ENCODE measurements at places on chromosomes 12 and 14.

DNA sequence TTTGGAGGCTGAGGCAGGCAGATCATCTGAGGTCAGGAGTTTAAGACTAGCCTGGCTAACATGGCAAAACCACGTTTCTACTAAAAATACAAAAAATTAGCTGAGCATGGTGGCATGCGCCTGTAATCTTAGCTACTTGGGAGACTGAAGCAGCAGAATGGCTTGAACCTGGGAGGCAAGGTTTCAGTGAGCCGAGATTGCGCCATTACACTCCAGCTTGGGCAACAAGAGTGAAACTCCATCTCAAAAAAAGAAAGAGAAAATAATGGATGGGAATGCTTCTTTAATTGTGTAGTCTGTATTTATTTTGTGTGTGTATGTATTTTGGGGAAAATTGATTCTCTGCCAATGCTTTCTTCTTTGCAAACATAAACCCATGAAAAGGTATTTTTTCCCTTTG lies 32.5 kb downstream of the SRGAP1 start:
- DNase-seq, result no peak

- DNase-seq, result peak; percentile 30
Measured at GRCh38 chr12:131454418-131455217, 256.3 kb upstream of the SFSWAP start.

DNA sequence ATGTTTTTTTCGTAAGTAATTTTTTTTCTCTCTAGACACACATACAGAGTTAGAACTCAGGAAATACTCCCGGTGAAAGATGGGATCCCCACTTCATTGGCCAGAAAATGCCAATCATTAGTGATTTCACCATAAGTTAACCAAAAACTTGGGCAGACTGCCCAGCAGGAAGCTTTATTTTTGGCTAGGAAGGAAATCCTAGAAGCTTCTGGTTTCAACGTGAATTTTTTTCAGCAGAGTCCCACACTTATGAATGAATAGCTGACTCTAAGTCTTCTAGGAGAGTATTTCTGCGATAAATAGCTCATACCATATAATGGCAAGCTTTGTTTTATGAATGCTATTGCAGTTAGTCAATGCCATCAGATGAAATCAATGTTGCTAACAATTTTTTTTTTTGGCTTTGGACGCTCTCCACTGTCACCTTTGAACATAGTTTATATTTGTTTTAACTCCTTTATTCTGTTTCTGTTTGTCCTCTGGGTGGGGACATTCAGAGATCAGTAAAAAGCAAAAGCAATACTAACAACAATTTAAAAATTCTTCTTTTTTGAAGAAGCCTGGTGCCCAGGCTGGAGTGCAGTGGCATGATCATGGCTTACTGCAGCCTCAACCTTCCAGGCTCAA lies 9.5 kb downstream of the PPP1CC start:
- DNase-seq, result no peak

DNA sequence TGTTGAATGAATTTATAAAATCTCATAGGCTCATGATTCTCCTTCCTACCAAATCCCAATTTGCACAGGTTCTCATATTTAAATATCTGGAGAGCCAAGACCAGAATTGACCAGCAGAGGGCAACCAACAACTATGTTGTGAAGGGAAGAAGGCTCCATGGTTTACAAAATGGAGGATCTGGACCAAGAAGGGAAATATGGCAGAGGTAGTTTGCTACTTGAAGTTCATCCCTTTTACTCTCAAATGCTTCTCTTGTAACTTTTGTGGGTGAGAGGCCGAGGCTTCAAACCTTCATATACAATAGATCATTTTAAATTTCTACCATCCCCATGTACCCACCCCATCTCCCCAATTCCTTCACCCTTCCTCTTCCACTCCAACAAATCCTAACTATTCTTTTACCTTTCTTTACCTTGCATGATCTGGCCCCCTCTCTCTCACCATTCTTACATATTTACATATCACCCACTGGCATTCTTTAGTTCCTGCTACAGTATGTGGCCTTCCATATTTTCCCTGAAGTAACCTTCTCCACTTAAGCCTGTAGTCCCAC lies 3.8 kb upstream of the SMARCC2 start:
- peak; percentile 84 for DNase-seq

GRCh38 chr12:10126413-10126812 lies 3.6 kb downstream of the CLEC7A start:
- no peak for DNase-seq

- DNase-seq, result peak; percentile 3
Measured at GRCh38 chr12:112309797-112310196, 72.4 kb downstream of the HECTD4 start.

GRCh38 chr14:89255852-89256251 lies 161.2 kb downstream of the FOXN3 start:
- DNase-seq, result no peak

GRCh38 chr12:68803948-68804656 lies 3.9 kb upstream of the MDM2 start:
- DNase-seq, result no peak

DNA sequence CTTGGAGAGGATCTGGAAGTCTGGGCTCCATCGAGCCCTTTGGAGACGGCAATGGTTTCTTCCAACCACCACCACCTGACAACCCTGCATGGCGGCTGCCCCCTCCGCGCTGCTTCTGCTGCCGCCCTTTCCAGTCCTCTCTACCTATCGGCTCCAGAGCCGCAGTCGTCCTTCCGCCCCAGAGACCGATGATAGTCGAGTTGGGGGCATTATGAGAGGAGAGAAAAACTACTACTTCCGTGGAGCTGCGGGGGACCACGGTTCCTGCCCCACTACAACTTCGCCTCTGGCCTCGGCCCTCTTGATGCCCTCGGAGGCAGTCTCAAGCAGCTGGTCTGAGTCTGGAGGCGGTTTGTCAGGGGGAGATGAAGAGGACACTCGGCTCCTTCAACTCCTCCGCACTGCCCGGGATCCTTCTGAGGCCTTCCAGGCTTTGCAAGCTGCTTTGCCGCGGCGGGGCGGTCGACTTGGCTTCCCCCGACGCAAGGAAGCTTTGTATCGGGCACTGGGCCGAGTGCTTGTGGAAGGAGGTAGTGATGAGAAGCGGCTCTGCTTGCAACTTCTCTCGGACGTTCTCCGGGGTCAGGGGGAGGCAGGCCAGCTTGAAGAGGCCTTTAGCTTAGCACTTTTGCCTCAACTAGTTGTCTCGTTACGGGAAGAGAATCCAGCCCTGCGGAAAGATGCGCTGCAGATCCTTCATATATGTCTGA lies 499 bp downstream of the TOGARAM1 start:
- DNase-seq, result peak; percentile 65

GRCh38 chr12:65755596-65755978 lies 68.7 kb upstream of the HMGA2 start:
- DNase-seq, result no peak

DNA sequence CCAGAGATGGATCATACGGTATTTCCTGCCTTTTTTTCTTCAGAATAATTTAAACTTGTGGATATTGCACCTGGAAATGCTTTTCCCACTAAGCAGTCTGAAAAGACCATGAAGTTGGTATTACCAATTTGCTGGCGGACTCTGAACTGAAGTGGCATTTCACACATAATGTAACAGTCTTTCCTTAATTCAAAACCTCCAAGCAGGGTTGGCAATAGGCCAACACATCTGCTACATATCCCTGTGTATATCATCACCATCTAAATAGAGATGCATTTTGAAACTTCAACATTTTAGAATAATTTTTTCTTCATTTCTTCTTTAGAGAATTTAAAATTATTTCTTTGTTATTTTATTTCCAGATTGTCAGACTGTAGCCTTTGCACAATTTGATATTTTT lies 100.5 kb downstream of the TSPAN8 start:
- no peak for DNase-seq

DNA sequence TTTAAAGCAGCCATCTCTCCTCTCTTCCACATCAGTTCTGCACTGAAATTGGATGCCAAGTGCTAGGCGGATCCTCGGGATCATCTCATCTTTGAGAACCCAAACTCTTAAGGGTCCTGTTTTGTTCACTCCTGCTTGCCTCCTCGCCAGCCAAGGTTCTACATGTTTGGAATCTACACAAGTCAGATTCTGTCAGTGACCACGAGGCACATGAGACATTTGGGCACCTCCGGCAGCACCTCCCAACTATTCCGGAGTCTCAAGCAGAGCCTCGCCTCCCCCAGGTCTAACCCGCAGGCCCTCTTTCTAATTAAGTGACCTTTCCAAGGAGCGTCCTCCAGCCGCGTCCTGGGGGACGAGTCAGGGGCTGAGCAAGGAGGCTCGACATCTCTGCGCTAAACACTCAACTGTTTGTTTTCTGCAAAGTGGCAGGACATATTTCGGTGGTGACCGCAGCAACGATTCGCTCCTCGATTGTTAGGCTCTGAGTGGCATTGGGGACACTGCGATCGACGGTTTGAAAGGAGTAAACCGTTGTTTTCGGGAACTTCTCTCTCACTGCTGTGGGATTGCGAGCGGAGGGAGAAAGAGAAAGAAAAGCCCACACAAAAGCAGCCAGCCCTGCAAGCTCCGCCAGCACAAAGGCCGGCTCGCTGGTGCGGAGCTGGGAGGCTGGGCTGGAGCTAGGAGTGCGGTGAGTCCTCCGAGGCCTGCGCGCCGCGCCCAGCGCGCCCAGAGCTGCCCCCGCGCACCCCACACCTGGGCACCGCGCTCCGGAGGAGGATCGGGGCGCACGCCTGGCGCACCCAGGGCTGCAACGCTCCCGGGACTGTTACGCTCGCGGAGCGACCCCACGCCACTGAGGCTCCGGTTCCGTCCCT lies 640 bp downstream of the ARMH4 start:
- peak; percentile 40 for DNase-seq

DNA sequence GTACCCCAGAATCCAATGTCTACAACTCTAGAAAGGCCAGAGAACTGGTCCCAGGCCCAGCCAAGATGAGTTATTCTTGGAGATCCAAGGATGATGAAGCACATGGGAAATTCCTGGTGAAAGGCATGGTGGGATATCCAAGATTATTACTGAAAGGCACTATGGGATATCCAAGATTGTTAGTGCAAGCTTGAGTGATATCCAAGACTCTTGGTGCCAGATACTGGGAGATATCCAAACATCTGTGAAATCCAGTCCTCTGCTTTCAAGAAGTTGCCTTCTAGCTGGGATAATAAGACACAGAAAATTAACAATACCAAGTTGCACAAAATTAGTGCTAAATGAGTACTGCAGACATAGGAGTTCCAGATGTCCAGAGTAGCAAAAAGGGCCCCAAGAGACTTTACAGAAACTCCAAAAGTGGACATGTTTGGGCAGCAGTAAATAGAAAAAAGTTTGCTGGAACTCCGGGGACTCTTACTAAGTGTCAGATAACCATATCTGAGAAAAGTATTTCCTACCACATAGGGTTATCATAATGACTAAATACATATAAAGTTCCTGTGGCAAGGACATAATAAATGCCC lies 34.6 kb downstream of the PHLDA1 start:
- DNase-seq, result peak; percentile 27

GRCh38 chr12:93032758-93033157 lies 103.7 kb upstream of the EEA1 start:
- DNase-seq, result peak; percentile 41

- DNase-seq, result no peak
Measured at GRCh38 chr12:6786416-6787094, 2.8 kb upstream of the CD4 start.

DNA sequence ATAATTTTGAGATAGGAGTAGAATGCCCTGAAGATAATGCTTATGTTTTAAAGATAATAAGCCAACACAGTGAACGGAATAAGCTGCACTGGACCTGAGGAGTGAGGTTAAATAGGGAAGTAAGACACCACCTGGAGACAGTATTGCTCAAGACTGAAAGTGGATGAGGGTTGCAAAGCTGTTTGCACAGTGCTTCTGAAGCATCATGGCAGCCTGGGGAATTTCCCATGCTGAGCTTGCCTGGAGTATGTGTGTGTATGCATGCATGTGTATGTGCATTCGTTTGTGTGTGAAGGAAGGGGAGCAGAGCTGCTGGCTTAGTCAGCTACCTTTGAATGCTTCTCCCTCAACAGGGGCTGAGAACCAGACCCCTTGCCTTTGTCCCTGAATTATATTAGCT lies 35.8 kb downstream of the BHLHE41 start:
- no peak for DNase-seq

DNA sequence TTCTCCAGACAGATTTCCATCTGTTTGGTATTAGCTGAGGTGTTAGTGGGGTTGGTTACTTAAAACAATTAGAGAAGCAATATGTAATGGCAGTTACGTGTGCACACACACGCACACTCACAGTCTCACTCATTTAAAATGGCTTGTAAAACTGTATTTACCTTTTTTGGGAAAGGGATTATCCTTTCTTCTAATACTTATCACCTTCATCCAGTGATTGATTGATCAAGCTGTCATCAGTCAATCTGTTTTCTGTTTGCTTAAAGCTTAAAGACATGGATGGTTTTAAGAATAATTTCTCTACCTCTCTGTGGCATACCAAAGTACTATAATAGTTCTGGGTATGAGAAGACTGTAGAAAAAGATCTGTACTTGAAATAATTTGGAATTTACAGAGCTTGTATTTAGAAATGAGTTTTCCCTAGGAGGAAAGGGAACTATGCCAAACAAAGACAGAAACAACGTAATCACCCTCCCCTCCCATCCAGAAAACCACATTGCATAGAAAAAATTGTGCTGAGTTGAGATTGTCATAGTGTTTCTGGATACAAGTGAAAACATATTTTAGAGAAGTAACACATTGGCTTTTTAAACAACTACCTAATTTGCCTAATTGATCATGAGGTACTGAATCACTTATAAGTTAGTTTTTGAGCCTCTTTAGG lies 455.8 kb downstream of the PCNX1 start:
- DNase-seq, result peak; percentile 55

GRCh38 chr14:20667957-20668356 lies 16.4 kb upstream of the RNASE4 start:
- DNase-seq, result no peak

- no peak for DNase-seq
Measured at GRCh38 chr14:102144914-102145313, 5.2 kb downstream of the WDR20 start.

DNA sequence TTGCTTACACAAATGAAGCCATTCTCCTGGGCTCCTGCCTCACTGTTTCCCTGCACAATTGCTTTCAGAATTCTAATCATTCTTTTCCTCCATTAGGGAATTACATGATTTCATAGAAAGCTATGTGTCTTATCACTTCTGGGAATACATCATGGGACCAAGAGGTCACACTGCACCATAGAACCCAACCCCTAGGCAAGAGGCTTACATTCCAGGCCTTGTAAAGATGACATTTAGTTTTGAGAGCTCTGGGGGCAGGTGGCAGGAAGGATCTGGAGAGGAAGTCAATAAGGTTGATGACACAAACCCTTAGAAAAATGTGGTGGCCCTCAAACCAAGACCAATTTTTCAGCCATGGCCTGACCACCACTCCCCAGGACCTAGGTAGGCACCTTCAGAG lies 57.1 kb downstream of the NUAK1 start:
- peak; percentile 61 for DNase-seq

GRCh38 chr14:54814076-54814475 lies 88.5 kb downstream of the GCH1 start:
- peak; percentile 24 for DNase-seq

GRCh38 chr14:33740531-33740930 lies 210.3 kb downstream of the EGLN3 start:
- no peak for DNase-seq

- peak; percentile 15 for DNase-seq
Measured at GRCh38 chr12:15494329-15495046, 172.2 kb downstream of the PTPRO start.

- DNase-seq, result peak; percentile 77
Measured at GRCh38 chr14:22653012-22653621, 9.0 kb upstream of the OR6J1 start.

Data from M059J (cell line).